ENCODE measurements at places on chromosomes 4 and X.

DNA sequence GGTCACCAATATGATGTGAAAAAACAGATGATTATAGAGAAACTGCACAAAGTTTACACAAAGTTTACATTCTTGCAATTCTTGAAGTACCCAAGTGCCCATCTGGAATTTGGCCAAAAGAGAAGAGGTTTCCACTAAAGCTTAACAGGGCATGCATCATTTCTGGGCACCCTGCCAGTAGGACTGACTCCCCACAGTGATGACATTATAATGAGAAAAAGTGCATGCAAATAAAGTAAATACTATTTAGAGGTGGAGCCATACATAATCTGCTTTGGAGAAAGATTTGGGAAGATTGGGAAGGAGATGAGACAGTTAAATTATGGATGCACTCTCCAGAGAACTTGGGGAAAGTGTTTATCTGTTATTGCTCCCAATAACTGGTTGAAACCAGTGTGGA, 93.7 kb upstream of the TRPC3 start:
- DNase-seq = peak; percentile 88

DNA sequence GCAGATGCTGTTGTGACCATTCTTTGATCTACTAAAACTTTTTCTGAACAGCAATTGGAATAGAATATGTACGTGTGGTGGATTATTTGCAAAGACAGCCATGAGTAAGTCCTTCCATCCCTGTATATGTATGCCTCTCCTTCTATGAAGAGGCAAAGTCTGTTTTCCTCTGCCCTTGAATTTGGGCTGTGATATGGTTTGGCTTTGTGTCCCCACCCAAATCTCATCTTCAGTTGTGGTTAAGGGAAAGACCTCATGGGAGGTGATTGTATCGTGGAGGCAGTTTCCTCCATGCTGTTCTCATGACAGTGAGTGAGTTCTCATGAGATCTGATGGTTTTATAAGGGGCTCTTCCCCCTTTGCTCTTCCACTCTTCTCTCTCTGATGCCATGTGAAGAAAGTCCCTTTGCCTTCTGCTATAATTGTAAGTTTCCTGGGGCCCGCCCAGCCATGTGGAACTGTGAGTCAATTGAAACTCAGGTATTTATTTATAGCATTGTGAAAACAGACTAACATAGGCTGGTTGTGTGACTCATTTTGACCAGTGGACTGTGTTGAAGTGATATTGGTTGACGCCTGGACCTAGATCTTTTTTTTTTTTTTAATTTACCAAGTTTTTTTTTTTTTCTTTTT, 108.3 kb upstream of the CAMK2D start:
- DNase-seq = no peak

GRCh38 chr4:168881781-168882420, 128.2 kb downstream of the CBR4 start:
- no peak for DNase-seq

GRCh38 chr4:75547647-75548387, 8.0 kb upstream of the ODAPH start:
- peak; percentile 27 for DNase-seq

DNA sequence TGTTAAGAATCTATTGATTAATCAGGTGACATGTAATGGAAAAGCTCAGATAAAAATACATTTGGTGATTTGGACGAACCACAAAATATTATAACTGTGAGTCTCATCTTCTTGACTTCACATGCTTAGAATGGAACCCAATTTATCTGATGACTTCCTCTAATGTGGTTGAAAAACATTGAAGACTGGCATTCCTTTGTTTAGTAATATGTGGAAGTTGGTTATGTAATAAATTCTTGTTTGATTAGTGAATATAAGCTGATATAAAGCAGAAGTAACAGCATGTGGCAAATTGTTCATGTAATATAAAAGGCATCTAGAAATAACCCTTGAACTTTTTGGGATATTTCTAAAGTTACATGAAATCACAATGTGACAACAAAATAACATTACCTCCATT, 9.7 kb downstream of the GIMD1 start:
- no peak for DNase-seq

DNA sequence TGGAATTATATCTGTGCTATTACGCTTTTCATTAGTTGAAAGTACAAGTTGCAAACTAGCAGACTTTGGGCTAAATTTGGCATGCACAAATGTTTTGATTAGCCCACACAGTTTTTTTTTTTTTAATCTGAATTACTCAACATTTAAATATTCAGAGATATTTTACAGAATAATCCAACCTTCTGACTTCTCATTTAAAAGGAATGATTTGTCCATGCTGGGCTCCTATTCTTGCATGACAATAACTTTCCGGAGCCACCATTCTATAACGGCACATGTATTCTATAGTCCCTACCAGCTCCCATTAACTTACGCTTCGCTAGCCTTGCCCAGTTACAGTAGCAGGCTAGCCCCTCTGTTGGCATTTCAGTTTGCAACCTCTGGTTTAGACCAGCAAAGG, 219.3 kb upstream of the FTHL17 start:
- no peak for DNase-seq

GRCh38 chr4:138242076-138242833, at the start of gene SLC7A11:
SLC7A11 (minus strand) TSS chr4:138242349; CDS start chr4:138242069, 280 bp downstream.
- DNase-seq = peak; percentile 96

DNA sequence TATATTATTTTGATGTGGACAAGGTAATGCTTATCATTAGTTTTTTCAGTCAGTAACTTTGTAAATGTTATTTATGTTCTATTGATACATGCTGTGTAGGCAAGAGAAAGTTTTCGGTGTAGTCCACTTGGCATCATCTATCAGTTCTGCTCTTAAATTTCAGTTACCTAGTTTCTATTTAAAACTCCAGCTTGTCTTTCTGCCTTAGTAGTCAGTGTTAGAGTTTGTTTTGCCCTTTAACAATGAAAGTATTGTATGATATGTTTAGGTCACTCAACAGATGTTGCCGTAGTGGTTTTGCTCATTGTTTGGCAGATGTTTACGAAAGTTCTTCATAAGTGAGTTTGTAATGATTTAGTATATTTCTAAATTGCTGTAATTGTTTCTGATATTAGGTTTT, 34.9 kb upstream of the FHDC1 start:
- no peak for DNase-seq

- peak; percentile 2 for DNase-seq
Measured at GRCh38 chr4:183860731-183861130, 44.4 kb upstream of the STOX2 start.

- no peak for DNase-seq
Measured at GRCh38 chrX:30275498-30275897, 28.6 kb downstream of the MAGEB1 start.

DNA sequence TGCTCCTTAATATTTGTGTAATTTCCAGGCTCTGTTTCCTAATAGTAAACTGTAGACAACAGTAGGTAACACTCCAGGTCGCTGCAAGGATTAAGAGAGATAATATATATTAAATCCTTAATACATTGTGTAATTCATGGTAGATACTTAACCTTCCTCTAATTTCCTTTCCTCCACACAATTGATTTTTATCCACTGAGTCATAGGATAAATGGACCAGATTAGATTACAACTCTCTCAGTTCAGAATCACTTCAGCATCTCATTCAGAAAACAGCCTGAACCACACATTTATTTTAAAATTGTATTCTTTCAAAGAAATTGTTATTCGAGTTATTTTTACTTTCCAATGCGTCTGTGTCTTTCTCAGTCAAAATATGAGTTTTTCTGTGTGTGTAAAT, 17.1 kb downstream of the GK2 start:
- no peak for DNase-seq

DNA sequence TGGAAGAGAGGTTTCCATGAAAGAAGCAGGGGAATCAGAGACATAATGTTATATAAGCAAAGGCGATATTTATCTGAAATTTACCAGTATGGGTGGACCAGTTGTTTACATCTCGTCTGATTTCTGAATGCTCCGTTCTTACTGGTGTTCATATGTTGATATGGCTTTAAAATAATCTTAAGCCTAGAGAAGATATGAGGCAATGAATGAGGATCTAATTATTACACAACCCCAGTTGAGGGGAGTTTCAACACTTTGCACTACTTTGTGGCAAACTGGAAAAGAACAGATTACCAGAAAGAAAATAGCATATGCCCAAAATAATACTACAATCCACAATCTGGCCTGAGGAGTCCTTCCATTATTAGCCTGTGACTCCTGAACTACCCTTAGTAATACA, 263.3 kb upstream of the MAGEB2 start:
- DNase-seq = no peak

DNA sequence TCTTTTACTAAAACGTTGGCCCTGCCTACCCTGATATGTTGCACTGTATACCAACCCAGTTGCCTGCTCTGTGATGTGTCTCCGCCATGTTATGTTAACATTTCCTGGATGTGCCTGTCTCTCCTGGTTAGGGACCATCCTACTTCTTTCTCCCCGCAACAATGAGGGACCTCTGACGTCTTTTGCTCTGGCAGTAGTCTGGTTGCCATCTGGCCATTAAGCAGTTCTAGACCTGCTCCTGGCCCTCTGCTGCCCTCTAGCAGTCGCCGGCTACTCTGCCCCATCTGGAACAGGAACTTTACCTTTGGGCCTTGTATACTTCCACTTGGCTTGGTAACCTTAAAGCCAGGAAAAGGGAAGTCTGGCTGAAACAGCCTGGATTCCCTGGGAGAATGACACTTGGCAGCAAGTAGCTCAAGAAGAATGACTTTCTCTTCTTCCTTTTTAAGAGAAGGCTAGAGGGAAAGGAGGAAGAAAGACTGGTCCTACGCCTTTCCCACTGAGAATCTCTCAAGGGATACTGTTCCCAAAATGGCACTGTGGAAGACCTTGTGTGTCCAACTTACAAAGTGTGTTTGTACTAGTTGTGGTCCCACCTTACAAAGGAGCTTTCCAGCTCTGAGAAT, 63.5 kb downstream of the GPC3 start:
- peak; percentile 61 for DNase-seq

DNA sequence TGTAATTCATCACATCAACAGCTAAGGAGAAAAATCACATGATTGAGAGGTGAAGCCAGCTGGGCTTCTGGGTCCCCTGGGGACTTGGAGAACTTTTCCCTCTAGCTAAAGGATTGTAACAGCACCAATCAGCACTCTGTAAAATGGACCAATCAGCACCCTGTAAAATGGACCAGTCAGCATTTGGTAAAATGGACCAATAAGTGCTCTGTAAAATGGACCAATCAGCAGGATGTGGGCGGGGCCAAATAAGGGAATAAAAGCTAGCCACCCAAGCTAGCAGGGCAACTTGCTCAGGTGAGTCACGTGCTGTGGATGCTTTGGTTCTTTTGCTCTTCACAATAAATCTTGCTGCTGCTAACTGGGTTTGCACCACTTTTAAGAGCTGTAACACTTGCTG, 1248.3 kb downstream of the PCDH18 start:
- DNase-seq = no peak

Measured in NCI-H69 (cell line).